ENCODE measurements at places on chromosomes 1 and 21. TPM values are rescaled to one million over a fixed set of nuclear protein-coding genes. Genes with fewer than 3 reads are reported as not detected.

MYBPH gene
- not detected for polyA plus RNA-seq

SPAG17 gene
- polyA plus RNA-seq = 15.4 TPM

ITSN1 gene
- 6.6 TPM for polyA plus RNA-seq

ANXA9 gene
- 14.4 TPM for polyA plus RNA-seq

SERPINC1 gene
- 0.06 TPM for polyA plus RNA-seq

HEYL gene
- 0.45 TPM for polyA plus RNA-seq

SPRR5 gene
- polyA plus RNA-seq = 4.2 TPM

FAM78B gene
- polyA plus RNA-seq = 0.20 TPM

LMOD1 gene
- polyA plus RNA-seq = 60.4 TPM

IL20 gene
- not detected for polyA plus RNA-seq

SELP gene
- polyA plus RNA-seq = 2.1 TPM

CDCA8 gene
- polyA plus RNA-seq = 10.1 TPM

TNNI3K gene
- polyA plus RNA-seq = 0.41 TPM

ERICH3 gene
- 0.02 TPM for polyA plus RNA-seq

MANEAL gene
- polyA plus RNA-seq = 3.1 TPM

ARMH1 gene
- 1.1 TPM for polyA plus RNA-seq

GNG4 gene
- 8.1 TPM for polyA plus RNA-seq

KRTAP13-3 gene
- not detected for polyA plus RNA-seq
